ENCODE measurements at places on chromosomes 6 and 20.

- DNase-seq, result no peak
Measured at GRCh38 chr6:112717401-112717800, 370.3 kb downstream of the RFPL4B start.

- no peak for DNase-seq
Measured at GRCh38 chr6:25035174-25035511, 99.4 kb upstream of the RIPOR2 start.

DNA sequence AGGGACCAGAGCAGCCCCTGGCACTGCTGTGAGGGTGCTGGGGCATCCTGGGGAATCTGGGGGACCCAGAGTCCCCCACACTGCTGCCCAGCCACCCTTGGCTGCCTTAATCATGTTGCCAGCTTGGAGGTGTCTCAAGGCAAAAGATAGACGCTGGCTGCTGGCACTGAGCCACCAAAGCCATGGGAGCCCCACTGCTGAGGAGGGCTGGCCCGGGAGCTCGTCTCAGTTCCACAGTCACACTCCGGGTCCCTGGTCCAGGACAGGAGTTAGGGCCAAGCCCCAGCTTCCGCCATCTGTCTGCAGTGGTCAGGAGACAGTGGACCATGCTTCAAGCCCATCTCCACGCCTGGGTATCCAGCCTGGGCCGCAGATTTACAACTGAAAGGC lies 41.0 kb upstream of the HMGA1 start:
- DNase-seq, result no peak

- no peak for DNase-seq
Measured at GRCh38 chr6:148768646-148769270, 21.9 kb downstream of the UST start.

GRCh38 chr6:14417377-14417776 lies 299.8 kb downstream of the CD83 start:
- peak; percentile 61 for DNase-seq

GRCh38 chr20:46857061-46857831 lies 37.4 kb upstream of the EYA2 start:
- DNase-seq, result no peak

DNA sequence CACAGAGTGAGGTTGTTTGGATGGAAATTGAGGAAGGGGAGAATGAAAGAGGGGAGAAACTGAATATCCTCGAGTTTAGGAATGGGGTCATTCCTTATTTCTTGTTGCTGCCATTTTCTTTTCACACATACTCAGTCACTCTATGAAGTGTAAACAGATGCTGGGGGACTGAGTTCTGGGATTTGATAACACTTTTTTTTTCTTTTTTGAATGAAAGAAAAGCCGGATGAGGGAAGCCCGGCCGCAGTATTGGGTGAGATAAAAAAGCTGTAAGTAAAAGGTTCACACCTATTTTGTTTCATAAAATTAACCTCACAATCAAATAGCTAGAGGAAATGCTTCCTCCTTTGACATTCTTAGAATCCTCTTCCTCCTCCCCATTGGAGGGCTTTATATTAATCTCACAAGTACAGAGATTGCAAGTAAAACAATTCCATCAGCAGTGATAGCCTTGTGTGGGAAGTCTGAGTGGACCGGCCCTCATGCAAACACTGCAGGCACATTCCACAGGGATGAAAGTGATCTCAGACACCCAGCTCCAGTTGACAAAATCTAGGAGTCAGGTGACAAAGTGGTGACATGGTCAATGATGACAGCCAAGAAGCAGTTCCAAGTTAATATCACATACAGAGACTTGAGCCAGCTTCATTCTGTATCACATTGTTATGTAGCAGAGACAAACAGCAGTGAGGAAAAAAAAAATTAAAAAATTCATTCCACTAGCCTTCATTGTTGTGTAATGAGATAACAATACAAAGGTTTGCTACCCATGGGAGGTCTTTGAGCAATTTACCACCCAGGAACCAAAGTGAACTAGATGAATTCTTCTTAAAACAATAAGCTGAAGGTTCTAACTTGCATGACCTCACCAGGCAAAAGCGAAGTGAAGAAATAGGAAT lies 391.1 kb upstream of the HSF2 start:
- DNase-seq, result no peak

DNA sequence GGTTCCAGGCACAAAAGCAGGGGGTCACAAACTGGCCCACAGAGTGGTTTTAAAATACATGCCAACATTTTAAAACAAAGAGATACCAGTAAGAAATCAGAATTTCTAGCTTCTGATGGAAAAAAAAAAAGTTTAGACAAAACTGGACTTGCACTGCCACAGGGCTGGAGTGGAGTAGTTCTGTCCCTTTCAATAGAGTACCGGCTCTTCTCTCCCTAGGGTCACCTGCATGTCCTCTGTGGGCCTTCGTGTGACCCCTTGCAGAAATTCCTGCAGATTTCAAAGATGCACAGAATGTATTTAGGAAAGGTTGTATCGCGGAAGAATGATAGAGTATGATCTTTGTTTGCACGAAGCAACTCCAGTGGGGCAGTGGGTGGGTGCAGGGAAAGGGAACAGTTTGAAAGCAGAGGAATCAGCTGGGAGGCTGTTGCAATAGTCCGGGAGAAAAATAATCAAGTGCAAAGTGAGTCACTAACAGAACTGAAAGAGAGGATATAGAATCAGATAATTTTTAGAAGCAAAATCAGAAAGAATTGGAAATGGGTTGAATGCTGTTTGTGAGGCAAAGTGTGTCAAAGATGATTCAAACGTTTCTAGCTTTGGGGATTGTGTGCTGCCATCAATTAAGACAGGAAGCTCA lies 97.3 kb upstream of the STXBP5 start:
- no peak for DNase-seq

DNA sequence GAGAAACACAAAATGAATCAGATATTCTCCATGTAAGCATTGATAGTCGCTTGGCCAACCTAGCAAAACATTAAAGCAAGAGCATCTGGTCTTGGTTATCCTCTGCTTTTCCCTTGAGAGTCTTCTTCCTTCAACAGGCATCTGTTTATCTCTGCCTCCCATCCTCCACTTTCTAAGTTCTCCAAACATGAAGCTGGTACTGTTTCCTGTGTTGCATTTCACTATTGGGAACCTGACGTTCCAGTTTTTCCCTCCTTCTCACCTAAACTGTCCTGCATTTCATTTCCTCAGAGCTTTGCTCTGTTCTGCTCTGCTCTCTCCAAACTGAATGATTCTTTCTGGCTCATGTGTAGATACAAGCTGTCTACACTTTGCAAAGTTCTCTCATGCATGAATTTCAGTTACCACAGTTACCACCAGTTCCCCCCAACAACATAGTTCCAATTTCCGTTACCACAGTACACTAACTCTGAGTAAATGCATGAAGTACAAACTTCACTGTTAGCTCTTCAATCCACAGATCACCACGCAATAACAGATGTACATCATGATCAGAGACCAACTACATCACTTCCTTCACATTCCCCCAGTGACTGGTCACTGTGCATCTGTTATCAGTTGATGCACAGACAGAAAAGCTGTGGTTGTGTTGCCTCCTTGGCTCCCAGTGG lies 86.7 kb upstream of the F13A1 start:
- DNase-seq, result no peak

DNA sequence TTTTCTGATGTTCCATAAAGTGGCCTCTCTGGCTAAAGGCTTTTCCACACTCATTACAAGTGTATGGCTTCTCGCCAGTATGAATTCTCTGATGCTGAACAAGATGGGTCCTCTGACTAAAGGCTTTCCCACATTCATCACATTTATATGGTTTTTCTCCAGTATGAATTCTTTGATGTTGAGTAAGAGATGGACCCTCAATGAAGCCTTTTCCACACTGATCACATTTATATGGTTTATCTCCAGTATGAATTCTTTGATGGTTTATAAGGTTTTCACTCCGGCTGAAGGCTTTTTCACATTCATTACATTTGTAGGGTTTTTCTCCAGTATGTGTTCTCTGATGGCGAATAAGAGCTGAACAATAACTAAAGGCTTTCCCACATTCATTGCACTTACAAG lies 20.4 kb downstream of the ZNF184 start:
- DNase-seq, result no peak

GRCh38 chr20:44081476-44081875 lies 105.5 kb downstream of the JPH2 start:
- DNase-seq, result no peak

- no peak for DNase-seq
Measured at GRCh38 chr20:44208165-44208564, 2.4 kb downstream of the OSER1 start.

- no peak for DNase-seq
Measured at GRCh38 chr20:63830841-63831588, at the start of gene ZBTB46. Gene ZBTB46, minus strand, starts transcription at chr20:63831264. Its CDS starts 40,507 bp downstream, at chr20:63790757.

Data from mammary epithelial cell (primary cell).